ENCODE measurements at places on chromosomes 3 and 15. TPM values are rescaled to one million over a fixed set of nuclear protein-coding genes. Genes with fewer than 3 reads are reported as not detected.

The MUC4 gene
- total RNA-seq = not detected

The TSEN2 gene
- 14.2 TPM for total RNA-seq

The DAZL gene
- not detected for total RNA-seq

The DBR1 gene
- total RNA-seq = 17.5 TPM

The TEX55 gene
- total RNA-seq = not detected

The ZBBX gene
- total RNA-seq = not detected

The TMIE gene
- not detected for total RNA-seq

The TGM4 gene
- under 0.01 TPM for total RNA-seq

The TMPRSS7 gene
- not detected for total RNA-seq

The GPR62 gene
- total RNA-seq = not detected

The GOLGA8G gene
- total RNA-seq = not detected

The CD96 gene
- total RNA-seq = 0.28 TPM

The ADAMTS9 gene
- 1.1 TPM for total RNA-seq

The CLDND1 gene
- total RNA-seq = 78.3 TPM

The HRG gene
- total RNA-seq = not detected
